Stimulated activated CD8-positive, alpha-beta memory T cell treated with anti-CD3 and anti-CD28 coated beads, Interleukin-4, amount 100 ng/mL, for 1 hour (primary cell): ENCODE measurements at places on chromosomes 1 and 21.
A peak's percentile ranks its signal among the peaks of the same experiment; 100 is the strongest.

DNA sequence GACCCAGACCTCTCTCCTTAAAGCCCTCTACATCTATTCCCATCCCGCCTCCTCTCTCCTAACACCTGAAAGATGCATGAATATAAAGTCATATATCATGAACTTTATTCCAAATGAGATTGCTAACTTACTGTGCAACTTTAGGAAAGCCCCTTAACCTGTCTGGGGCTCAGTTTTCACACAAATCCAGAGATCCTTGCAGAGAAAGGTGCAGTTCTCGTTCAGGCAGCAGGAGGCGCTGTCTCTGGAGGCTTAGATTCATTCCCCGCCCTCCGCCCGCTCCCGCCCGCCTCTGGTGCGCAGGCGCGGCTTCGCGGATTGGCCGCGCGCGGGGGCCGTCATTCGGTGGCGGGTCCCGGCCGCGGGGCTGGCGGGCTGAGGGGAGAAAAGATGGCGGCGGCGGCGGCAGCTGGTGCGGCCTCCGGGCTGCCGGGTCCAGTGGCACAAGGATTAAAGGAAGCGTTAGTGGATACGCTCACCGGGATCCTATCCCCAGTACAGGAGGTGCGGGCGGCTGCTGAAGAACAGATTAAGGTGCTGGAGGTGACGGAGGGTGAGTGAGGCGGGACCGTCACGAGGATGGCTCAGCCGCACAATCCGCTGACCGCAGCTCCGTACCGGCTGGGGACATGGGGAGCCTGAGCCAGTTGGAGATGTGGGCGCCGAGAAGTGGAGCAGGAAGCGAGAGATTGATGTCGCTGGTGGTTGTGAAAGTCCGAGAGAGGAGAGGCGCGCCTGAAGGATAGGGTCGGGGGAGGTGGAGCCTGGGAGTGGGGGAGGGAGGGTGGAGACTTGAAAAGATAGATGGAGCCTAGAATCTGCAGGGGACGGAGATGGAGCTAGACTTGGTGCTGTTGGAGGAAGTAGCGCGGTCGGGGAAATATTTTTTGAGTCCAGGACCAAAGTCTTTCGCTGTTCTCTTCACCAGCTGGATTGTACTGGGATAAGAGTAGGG is at the start of gene IPO9:
IPO9 (plus strand) TSS at position 338 of the 955 bp plus-strand sequence; CDS start at position 391, 53 bp downstream.
- peak; percentile 88 for DNase-seq

- DNase-seq = no peak
Measured at GRCh38 chr1:215529111-215529510, 38.0 kb upstream of the KCTD3 start.

- no peak for DNase-seq
Measured at GRCh38 chr1:168554603-168555483, 11.0 kb upstream of the XCL2 start.

GRCh38 chr1:212035835-212036605 is 472 bp downstream of the DTL start:
- no peak for DNase-seq

GRCh38 chr1:234559902-234560676 is 49.9 kb downstream of the IRF2BP2 start:
- DNase-seq = no peak

DNA sequence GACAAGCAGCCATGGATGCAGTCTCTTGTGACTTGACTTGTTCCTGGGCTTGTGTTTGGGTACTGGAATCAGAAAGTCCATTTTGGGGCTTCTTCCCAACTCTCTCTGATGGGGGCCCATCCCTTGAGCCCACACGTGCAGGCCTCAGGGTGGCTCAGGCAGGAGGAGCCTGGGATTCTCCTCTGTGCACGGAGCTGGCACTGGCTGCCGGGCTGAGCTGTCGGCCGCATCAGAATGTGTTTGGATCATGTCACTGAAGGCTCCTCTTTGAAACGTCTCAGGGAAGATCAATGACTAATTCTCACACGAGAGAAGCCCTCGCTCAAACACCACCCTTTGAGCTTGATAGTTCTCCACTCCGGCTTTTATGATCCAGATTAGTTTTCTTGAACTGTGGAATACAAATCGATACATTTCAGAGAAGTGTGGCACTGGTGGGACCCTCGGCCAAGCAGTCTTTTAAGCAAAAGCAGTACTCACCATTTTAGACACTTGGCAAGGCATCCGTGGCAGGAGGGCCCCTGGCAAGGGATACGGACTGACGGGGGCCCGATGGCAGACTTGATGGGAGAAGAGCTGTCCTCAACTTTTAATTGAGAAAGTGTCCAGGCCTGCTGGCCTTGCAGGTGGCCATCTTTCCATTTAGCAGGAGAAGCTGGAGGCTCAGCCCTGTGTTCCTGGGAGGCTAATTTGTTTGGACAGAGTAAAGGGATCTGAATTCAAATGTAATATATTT is 220.7 kb upstream of the C1orf174 start:
- no peak for DNase-seq

DNA sequence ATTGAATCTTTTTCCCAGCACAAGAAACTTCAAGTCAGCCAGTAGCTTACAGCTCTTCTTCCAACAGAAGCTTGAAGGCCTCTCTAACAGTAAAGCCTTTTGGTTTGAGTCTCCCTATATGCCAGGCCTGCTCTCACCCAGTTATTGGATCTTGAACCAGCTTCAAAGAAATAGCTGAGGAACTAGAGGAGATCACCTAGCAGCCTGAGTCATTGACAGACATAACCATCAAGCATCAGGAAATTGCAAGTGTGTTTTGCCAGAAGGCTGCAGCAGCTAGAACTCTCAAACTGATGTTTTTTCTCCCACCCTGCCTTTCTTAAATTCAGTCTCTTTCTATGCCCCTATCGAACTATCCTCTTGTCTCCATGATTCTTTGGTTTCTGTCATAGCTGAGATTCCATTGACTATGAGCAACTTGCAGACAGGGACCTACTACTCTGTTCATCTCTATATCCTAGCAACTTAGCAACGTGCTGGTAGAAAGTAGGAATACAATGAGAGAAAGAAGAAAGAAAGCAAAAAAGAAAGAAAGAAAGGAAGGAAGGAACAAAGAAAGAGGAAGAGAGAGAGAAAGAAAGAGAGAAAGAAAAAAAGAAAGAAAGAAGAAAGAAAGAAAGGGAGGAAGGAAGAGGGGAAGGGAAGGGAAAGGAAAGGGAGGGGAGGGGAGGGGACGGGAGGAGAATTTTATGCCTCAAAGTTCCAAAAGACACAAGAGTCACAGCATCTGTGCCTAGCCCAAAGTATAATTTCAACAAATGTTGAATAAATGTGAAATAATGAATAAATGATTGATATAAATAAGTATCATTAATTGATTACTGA is 60.0 kb upstream of the FGGY start:
- no peak for DNase-seq

- DNase-seq = no peak
Measured at GRCh38 chr1:226945106-226945857, 5.2 kb downstream of the COQ8A start.
